ENCODE measurements at places on chromosomes 5 and 9. TPM values are rescaled to one million over a fixed set of nuclear protein-coding genes. Genes with fewer than 3 reads are reported as not detected.

The ERAP2 gene
- 32.2 TPM for total RNA-seq

- no peak for DNase-seq
Measured at GRCh38 chr9:89888677-89889076, 283.9 kb downstream of the GADD45G start.

DNA sequence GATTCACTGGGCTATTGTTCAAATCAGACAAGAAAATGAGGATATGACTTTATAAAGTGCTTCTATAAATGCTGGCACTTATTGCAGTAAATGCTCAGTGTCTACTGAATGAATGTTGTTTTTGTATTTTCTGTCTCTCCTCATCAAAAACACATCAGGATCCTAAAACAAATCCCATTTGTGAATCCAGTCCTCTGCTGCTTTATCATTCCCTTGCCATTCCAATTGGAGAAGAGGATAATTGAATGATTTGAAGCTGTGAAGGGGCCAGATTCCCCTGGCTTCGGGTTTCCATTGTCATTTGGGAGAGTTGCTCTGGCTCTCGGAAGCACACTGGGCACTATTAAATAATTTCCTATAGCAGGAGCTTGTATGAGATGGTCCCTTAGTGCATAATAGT is 666.8 kb downstream of the ACTL7B start:
- no peak for DNase-seq

GRCh38 chr9:16152276-16153101 is 599.6 kb downstream of the CCDC171 start:
- DNase-seq, result no peak

- no peak for DNase-seq
Measured at GRCh38 chr5:88393716-88394535, 125.3 kb upstream of the TMEM161B start.

The ARHGEF37 gene
- total RNA-seq, result 0.08 TPM
